Activated CD4-positive, CD25-positive, alpha-beta regulatory T cell (primary cell): ENCODE measurements at places on chromosomes 16 and 17.

DNA sequence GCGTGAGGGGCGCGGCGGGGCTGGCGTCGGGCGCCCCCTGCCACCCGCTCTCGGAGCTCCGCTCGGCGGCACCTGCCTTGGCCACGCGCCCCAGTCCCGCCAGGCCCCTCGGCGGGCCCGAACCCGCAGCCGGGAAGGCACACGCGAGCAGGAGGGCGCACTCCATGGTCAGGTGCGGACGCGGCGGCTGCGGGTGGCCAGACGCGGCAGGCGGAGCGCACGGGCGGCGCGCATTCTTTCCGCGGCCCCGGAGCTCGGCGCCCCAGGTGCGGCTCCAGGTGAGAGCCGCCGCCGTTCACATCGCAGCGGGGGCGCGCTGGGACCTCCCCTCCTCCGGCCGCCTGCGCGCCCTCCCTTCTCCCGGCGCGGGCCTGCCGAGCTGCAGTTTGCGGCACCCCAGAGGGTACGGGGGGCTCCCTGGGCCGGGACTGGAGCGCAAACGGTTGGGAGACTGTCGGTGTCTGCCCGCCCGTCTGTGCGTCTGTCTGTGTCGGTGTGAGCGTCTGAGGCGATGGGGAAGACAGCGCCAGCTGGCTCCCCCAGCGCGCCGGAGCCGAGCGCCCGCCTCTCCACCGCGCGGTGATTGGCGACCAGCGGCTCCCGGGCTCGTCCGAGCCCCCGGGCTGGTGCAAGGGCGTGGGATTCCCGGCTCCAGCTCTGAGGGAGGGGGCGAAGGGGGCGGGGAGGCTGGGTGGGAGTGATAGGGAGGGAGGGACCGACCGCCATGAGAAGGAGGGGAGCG, at the start of gene ADAMTS18:
TSS of gene ADAMTS18 (minus strand) at position 505 of the 742 bp plus-strand sequence. CDS start at position 166, 339 bp downstream.
- no peak for DNase-seq

DNA sequence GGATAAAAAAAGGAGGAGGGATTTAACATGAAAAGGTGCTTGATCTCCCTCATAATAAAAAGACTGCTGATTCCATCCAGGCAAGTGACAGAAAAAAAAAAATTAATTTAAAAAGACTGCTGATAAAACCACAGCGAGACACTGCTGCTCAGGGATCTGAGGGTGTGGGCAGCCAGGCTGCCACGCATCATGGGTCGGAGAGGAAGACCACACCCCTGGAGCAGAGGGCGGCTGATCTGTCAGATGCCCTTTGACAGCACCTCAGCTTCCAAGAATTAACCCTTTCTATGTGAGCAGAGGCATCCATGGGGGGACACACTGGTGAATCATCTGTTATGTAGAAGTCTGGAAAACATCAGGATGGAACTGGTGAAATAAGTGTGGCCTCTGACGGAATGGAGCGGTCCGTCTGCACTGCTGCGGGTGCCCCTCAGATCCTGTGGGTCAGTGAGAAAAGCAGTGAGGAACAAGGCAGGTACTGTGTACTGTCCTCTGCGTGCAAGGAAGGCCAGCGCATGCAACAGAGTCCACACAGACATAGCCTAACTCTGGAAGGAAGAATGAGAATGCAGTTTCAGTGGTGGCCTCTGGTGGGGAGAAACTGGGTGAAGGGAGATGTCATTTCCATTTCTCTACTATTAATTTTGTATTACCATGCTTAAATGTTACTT, 19.8 kb downstream of the MAPT start:
- DNase-seq, result no peak

DNA sequence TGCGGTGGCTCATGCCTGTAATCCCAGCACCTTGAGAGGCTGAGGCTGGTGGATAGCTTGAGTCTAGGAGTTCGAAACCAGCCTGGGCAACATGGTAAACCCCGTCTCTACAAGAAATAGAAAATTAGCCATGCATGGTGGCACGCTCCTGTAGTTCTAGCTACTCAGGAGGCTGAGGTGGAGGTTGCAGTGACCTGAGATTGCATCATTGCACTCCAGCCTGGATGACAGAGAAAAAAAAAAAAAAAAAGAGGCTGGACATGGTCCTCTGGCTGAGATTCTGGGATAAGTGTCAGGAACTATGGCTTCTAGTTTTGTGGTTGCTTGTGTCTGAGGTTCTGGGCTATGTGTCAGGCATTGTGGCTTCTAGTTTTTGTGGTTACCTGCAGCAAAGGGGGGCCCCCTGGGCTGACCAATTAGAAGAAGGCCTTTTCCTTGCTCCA, 7.0 kb downstream of the KSR1 start:
- no peak for DNase-seq

GRCh38 chr17:48592057-48592514, 1.5 kb downstream of the HOXB5 start:
- no peak for DNase-seq

- DNase-seq, result no peak
These were observed 5.3 kb downstream of the UNC119 start for GRCh38 chr17:28547096-28547622.

GRCh38 chr17:61568219-61569072, 22.6 kb downstream of the NACA2 start:
- no peak for DNase-seq

GRCh38 chr16:89581045-89581695, 5.6 kb downstream of the CPNE7 start:
- DNase-seq, result no peak

DNA sequence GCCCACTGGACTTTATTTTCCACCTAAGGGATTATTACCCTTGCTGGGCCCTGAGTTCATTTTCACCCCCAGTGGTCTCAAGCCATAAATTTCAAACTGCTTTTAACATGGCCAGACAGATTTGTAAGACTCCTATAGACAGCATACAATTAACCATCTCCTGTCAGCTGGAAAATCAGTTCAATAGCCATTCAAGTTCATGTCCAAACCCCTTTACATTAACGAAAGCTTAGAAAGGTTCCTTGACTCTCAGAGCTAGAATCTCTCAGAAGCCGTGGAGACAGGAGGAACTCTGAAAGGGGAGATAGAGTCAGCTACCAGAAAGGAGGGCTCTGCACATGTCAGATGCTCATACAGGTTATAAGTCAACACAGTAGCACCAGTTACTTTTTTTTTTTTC, 23.3 kb downstream of the SOX9 start:
- DNase-seq, result no peak

- no peak for DNase-seq
These were observed 530 bp upstream of the CCL22 start for GRCh38 chr16:57358086-57358420.

GRCh38 chr16:66604376-66605176, at the start of gene CMTM3:
Gene CMTM3 (plus strand): TSS chr16:66604704. CDS start chr16:66604806, 102 bp downstream.
- DNase-seq, result peak; percentile 46

DNA sequence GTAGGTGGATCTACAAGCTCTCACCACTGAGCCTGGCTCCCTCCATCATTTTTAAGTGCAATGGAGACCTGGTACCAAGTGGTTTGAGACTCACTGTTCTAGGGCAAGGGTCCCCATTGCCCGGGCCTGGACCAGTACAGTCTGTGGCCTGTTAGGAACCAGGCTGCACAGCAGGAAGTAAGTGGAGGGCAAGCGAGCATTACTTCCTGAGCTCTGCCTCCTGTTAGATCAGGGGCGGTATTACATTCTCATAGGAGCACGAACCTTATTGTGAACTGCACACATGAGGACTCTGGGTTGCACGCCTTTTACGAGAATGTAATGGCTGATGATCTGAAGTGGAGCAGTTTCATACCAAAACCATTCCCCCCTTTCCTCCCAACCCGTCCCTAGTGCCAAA, 6.8 kb upstream of the ZNF594 start:
- DNase-seq, result no peak

DNA sequence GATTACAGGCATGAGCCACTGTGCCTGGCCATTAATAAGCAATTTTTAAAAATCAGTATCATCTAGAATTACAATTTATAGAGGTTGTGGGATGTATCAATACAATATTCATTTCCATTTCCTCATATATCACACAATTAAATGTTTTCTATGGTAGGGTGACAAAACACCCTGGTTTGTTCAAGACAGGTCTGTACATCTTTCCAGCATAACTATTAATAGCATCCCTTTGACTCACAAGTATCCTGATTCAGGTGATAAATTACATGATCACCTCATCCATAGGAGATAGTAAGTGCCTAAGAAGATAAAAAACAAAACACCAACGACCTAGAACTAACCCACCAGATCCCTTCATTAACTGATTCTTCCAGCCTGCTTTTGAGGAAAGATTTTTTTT, 13.1 kb downstream of the COIL start:
- DNase-seq, result no peak

GRCh38 chr17:80835816-80836657, 155.6 kb upstream of the CHMP6 start:
- DNase-seq, result no peak

DNA sequence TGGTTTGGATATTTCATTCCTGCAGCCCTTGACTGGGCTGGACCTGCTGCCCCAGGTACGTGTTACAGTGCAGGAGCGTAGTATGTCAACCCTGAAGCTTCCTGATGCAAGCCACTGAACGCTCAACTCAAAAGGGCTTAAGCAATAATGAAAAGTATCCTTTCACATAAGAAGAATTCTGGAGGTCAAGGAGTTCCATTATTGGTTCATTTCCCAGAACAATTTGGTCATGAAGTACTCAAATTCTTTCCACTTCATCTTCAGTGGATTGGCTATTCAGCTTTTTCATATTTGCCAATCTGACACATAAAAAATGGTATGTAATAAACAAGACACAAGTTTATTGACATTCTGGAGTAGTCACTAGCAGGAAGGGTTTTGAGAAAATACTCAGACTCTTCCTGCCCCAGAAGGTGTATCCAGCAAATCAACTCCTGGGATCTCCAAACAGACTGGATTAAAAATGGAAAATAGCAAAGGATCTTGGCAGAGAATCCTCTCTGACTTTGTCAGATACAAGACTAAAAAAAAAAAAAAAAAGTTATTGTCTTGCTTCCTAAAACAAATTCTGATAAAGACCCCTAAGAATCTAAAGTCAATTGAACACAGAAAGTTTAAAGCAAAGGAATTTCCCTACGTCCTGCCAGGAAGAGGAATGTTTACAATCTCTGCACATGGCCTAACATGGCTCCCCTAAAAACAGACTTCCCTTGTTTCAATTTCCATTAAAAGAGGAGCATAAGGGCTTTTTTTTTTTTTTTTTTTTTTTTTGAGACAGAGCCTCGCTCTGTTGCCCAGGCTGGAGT, 37.5 kb upstream of the WSB1 start:
- DNase-seq, result no peak

- no peak for DNase-seq
These were observed 363.7 kb downstream of the SNX29 start for GRCh38 chr16:12340151-12340733.

- DNase-seq, result no peak
These were observed 199.0 kb downstream of the ENGASE start for GRCh38 chr17:79273660-79274059.

GRCh38 chr17:58621174-58621573, 70.7 kb downstream of the TEX14 start:
- DNase-seq, result no peak

GRCh38 chr17:35614810-35615209, 27.7 kb downstream of the AP2B1 start:
- DNase-seq, result no peak

- DNase-seq, result no peak
These were observed 78.6 kb downstream of the MYH13 start for GRCh38 chr17:10294180-10294579.

GRCh38 chr17:81251094-81251708, 12.1 kb downstream of the NDUFAF8 start:
- no peak for DNase-seq

DNA sequence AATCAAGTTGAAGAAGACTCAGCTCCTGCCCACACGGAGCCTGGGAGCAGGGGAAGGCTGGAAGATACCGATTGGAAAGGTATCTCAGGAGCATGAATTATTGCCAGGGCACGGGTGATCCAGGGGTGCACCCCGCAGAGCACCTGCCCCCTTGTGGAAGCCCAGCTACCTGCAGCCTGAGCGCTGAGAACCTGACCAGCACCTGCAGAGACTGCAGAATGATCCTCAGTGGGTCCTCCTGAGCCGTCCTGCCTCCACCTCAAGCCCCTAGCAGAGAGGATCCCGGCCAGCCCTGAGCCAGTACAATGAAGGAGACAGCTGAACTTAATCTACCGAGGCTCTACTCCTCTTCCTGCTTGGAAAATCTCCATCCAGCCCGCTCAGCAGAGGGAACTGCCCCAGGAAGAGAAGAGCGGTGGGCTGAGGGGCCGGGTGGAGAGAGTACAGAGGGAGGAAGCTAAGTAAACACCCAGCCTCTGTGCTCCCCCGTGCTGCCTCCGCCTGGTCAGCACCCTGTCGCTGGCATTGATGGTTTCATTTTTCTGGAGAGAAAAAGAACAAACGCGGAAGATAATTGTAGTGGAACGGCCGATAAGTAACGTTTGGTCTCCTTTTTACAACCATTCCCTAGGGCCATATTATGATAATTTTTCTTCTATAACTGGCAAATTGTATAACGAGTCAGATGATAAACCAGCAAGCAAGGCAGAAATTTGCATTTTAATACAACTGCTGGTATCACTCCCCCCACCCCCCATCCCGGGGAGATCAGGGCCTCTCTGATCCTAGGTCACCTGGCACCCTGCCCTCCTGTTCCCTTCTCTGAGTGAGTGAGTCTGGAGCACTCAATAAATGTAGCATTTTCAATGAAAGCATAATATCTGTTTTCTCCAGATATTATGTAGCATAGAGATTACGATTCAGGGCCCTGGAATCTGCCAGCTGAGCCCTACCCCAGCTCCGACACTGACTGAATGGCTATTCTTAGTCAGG, 204.5 kb upstream of the RPL38 start:
- peak; percentile 13 for DNase-seq

- DNase-seq, result no peak
These were observed 101.1 kb downstream of the FOXL1 start for GRCh38 chr16:86679490-86679889.

DNA sequence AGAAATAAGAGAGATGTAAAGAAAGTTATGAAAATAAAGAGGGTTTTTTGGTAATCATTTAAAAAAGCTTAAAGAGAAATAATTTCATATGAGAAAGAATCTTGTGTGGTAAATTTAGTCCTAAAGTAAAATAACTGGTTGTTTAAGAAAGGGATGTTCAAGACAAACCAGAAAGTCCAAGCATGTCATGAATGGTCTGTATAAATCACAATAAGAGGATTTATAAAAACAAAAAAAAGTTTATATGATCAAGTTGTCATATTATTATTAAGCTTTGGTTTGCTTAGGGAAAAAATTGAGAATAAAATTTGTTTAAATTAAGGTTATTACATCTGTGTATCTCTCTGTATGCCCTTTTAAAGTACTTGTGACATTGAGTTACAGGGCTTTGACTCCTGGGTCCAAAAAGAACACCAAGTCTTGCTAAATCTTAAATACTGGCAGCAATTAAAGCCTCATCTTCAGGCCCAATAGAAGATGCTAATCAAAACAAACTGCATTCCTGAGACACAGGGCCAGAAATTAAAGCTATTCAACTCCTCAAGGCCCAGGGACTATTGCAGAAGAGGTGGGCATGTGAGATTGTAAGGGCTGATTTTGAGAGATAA, 15.6 kb upstream of the TRIM25 start:
- DNase-seq, result no peak

GRCh38 chr17:80850109-80850508, 141.5 kb upstream of the CHMP6 start:
- DNase-seq, result no peak

GRCh38 chr17:16425698-16426659, 10.6 kb downstream of the TRPV2 start:
- no peak for DNase-seq
